Trophoblast cell (in vitro differentiated cells and primary cell): ENCODE measurements at places on chromosomes 13 and 19.

- no peak for DNase-seq
Observed at GRCh38 chr13:70817576-70817975, 709.3 kb upstream of the KLHL1 start.

DNA sequence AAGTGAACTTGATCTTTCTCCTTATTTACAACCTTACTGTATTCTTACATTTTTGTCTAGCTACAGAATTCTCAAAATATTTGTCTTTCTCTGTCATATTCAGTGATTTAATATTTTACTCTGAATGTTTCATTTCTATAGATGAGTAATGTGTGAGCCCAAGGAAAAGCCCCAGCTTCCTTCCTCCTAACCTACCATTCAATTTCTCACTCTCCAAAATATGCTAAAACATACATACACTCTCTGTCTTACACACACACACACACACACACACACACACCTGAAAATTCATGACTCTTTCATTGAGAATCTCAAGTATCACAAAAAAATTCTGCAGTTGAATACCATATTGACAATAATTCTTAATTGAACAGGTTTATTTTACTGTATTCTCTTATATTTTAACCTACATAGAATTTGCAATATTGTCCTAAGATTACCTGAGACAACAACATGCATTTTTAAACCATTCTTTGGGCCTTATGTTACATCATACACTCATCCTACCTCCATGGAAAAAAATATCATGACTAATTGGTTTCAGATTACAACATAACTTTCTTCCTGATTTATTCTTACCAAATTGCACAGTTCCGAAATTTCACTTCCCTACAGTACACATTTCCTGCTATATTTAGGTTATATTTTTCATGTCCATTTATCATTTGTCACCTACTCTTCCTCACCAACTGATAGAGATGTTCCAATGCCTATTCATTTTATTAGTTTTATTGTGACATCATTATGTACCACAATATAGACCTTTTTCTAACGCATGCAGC lies 1965.6 kb upstream of the PCDH20 start:
- no peak for DNase-seq

GRCh38 chr19:13120031-13120430 lies 2.0 kb downstream of the NACC1 start:
- DNase-seq, result no peak

GRCh38 chr13:77930430-77930829 lies 11.8 kb upstream of the EDNRB start:
- no peak for DNase-seq

DNA sequence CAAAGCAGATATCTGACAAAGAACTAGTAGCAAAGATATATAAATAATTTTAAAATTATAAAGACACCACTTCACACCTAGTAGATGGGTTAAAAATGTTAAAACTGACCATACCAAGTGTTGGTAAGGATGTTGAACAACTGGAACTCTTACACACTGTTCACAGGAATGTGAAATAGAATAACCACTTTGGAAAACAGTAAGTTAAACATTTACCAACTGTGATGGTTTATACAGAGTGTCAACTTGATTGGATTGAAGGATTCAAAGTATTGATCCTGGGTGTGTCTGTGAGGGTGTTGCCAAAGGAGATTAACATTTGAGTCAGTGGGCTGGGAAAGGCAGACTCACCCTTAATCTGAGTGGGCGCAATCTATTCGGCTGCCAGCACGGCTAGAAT lies 19.2 kb downstream of the UTP14C start:
- no peak for DNase-seq

DNA sequence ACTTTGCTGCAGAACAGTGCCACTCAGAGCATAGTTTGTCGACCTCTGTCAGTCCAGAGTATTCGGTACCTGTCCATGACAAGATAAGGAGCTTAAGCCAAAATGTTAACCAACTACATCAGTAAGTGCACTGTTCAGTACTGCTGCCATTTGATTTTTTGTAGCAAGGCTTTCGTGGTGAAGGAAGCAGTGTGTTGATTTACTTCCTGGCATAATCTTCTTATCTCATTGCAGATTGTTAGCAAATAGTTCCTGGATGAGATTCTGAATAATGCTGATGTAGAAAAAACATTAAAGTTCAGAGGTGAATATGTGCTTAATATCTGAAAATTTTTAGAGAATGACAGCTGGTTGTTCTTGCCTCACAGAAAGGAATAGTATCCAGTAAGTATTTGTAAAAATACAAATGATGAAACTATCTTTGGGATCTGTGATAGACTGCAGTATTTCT lies 85.7 kb downstream of the LRRC63 start:
- DNase-seq, result no peak

GRCh38 chr13:51397262-51397941 lies 55.4 kb downstream of the INTS6 start:
- peak; percentile 96 for DNase-seq

GRCh38 chr13:98729658-98730057 lies 22.8 kb downstream of the SLC15A1 start:
- no peak for DNase-seq

DNA sequence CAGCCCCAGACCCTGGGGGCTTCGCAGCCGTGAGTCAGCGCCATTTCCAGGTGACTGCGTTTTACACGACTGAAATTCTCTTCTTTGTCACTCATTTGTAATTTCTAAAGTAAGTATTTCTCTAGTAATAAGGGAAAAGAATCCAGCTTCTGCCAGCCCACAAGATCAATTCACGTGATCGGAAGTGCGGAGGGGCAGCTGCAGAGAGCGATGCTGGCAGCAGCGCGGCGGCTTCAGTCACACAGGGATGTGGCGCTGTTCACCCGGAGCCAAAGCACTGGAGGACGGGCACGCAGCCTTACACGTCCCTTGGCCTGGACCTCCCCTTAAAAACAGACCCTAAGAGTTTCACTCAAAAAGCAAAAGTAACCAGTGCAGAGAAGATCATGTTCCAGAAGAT lies 18.4 kb downstream of the GRTP1 start:
- no peak for DNase-seq

DNA sequence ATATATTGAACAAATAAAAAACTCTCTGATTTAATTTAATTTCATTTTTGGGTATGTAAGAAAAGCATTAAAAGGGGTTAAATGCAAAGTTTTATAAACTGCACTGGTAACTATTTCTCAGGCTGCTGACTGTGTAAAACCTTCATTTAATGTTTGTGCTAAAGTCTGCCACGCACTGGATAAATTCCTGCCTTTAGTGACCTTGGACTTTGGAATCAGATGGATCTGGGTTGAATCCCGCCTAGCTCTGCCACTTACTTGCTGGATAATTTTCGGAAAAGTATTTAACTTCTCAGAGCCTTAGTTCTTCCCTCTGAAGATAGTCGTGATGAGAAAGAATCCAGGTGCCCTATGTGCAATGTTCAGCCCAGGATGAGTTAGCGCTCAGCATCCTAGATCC lies 58.6 kb downstream of the RASL11A start:
- no peak for DNase-seq

DNA sequence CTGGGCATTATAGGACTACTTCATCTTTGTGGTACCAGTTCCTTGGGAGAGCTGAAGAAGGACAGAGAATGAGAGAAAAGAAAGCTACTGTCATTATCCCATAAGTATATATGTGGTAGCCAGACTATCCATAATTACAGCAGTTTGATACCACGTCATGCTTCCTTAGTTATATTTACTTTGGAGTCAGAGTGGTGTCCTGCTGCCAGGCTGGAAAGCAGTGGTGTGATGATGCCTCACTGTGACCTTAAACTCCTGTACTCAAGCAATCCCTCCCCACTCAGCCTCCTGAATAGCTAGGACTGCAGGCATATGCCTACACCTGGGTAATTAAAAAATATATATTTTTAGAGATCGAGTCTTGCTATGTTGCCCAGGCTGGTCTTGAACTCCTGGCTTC lies 57.8 kb downstream of the WTIP start:
- no peak for DNase-seq

GRCh38 chr13:29328501-29328900 lies 267.0 kb downstream of the SLC7A1 start:
- no peak for DNase-seq

DNA sequence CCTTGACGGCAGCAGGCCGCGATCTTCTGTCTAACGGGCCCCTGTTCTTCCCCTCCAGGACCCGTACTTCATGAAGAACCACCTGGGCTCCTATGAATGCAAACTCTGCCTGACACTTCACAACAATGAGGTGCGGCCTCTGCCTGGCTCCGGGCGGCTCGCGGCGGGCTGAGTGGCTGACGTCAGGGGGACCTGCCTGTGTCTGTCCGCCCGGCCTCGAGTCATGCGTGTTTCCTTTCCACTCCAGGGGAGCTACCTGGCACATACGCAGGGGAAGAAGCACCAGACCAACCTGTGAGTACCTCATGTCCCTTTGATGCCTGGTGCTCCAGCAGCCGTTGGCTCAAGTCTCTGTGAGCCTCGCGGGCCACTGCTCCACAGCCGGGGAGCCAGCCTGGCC lies 4.6 kb upstream of the AMH start:
- no peak for DNase-seq

- peak; percentile 65 for DNase-seq
Observed at GRCh38 chr13:32548837-32549236, 10.2 kb upstream of the N4BP2L2 start.

DNA sequence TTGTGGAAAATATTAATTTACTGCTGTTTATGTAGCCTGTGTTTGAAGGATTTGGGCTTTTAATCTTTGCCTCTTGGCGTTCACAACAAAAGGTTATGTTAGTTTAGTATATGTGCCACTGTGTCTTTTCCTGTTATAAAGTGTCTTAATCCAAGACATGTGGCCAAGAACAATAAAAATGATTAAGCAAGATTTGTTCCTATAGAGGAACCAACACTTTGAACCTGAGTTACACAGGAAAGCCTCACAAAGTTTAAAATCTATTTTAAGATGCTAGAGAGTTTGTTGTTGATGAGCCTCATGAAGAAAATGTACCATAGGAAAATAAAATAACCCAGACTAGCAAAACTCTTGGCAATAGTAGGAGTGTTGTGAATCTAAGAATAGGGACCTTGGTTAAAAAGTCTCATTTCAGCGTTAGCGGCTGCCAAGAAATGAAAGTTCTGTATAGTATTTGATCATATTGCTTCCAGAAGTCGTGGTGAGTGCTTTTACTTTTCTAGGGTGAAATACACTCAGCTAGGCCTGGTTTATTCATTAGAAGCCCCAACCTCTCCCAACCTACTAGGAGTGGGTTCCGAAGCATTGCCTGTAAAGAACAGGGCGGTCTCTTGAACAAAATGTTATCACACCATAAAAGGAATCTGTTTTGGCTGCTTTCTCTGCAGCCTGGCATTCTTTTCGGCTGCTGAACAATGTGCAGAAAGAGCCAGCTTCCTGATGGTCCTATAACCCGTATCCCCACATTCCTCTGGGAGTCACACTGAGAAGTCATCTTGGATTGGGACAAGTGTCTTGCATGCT lies 102.6 kb downstream of the LRCH1 start:
- peak; percentile 96 for DNase-seq

DNA sequence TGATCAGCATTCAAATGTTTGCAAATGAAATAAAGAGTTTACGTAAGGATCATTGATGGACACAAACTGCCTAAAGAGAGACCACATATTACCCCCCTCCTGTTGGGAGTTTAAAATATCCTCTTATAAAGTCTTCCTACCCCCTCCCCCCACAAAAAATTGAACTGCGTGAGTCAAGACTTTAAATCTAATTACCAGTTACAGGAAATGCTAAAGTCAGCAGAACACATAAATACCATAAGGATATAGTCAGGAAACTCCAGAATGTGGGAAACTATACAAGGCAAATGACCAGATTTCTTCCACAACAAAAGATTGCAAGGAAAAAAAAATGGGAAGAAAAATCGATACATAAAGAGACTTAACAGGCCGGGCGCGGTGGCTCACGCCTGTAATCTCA lies 44.4 kb upstream of the FARP1 start:
- DNase-seq, result no peak

DNA sequence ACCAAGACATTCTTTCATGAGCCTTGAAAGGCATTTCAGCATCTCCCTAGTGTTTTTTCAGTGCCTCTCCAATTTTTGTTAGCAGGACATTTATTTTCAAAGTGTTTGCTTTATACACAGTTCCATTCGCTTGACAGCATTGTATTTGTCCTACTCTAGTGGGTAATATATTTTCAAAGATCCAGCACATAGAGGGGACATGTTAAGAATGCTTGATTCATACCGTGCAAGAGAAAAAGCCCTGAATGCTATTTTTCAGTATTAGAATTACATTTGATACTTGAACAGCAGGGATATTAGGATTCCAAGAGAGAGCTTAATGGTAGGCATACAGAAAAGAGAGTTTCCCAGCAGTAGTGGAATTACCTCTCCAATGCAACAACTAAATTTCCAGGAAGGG lies 21.3 kb downstream of the ERICH6B start:
- no peak for DNase-seq

- no peak for DNase-seq
Observed at GRCh38 chr13:89281331-89281730, 1610.2 kb downstream of the SLITRK5 start.

DNA sequence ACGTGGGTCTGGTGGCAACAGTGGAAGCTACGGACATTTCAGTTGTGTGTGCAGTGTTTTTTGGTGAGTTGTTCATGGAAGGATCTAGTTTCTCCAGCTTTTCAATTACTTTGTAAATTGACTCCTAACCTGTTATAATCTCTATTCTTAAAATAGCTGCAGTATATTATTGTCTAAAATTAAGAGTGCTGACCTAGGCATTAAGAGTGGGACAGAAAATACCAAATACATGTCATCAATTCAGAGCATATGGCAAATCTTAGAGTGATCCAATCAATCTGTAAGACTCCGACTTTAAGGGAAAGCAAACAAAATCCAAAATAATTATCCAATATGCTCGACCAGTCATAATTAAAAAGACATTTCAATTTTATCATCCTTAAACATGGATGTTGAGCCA lies 338.1 kb upstream of the PCDH9 start:
- no peak for DNase-seq

DNA sequence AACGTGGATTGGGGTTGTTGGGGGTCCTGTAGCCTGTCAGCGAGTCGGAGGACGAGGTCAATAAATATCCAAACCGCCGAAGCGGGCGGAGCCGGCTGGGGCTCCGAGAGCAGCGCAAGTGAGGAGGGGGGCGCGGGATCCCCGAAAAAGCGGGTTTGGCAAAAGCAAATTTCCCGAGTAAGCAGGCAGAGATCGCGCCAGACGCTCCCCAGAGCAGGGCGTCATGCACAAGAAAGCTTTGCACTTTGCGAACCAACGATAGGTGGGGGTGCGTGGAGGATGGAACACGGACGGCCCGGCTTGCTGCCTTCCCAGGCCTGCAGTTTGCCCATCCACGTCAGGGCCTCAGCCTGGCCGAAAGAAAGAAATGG lies 754 bp upstream of the SIX5 start:
- DNase-seq, result no peak

GRCh38 chr13:83125791-83126190 lies 756.5 kb downstream of the SLITRK1 start:
- DNase-seq, result no peak
